ENCODE measurements at places on chromosomes 11 and 22.

DNA sequence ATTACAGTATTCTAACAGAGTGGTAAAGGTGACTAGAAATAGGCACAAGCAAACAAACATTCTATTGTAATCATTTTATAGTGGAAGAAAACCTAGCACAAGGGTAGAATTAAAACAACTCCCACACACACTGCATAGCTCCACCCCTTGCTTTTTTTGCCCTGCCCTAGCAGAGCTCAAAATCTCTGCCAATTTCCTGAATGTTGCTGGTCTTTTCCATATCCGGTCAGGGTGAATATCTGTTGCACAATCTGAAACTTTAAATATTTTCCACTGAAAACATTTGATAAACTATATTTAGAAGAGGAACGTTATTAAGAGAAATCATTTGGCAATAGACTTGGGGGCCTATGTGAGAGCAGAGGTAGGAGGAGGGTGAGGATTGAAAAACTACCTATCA lies 2.7 kb downstream of the SPA17 start:
- no peak for DNase-seq

- DNase-seq = no peak
Observed at GRCh38 chr11:73114110-73114834, 27.8 kb downstream of the FCHSD2 start.

DNA sequence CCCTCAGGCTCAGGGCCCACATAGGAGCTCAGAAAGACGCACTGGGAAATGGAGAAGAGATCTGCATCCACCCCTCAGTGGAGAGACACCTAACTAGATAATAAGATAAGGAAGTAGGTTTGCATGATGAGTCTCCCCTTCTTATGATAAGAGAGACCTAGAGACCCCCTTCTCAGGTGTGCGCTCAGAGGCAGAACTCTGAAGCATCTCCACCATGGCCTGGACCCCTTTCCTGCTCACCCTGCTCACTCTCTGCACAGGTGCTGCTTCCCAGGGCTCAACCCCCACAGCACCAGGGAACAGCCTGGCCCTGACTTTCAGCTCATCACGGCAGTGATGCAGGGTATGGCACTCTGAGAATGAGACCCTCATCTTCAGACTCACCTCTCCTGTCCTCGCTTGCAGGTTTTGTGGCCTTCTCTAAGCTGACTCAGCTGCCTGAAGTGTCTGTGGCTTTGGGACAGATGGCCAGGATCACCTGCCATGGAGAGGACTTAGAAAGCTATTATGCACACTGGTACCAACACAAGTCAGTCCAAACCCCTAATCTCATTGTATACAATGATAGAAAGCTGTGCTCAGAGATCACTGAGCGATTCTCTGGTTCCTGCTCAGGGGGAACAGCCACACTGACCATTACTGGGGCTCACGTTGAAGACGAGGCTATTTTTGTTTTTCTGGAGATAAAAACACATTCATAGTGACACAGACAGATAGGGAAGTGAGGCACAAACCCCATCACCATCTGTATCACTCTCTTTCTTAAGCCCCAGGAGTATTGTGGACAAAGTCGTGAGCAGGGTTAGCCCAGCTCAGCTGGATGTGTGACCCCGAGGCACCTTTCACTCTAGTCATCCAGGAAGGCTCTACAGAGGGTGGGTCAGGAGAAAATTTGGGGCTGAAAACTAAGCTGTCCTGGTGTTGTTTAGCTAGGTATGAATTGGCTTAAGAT lies 29.7 kb upstream of the IGLL5 start:
- no peak for DNase-seq

DNA sequence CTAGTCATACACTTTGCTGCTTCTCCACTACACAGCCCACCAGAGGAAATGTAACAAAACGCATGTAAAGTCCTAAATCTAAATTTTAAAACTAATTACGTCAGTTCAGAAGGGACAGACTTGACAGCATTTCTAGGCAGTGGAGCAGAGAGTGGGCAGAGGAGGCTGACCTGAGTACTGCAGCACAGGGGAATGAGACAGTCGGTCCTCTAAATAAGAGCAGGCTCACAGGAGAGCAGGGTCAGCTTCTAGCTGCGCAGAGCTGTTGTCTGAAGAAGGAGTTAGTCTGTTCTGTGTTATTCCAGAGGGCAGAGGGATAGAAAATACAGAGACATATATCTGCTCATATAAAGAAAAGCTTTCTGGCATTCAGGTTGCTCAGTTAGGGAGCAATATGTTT lies 40.3 kb downstream of the JHY start:
- DNase-seq = no peak

GRCh38 chr11:109963101-109963500 lies 130.1 kb upstream of the ZC3H12C start:
- no peak for DNase-seq

GRCh38 chr11:123176785-123177184 lies 18.3 kb downstream of the CLMP start:
- no peak for DNase-seq

GRCh38 chr11:134118006-134118405 lies 49.1 kb downstream of the JAM3 start:
- no peak for DNase-seq

GRCh38 chr22:19214078-19214473 lies 35.5 kb upstream of the SLC25A1 start:
- DNase-seq = no peak

GRCh38 chr22:40648386-40648785 lies 11.9 kb upstream of the MRTFA start:
- DNase-seq = no peak

- DNase-seq = no peak
Observed at GRCh38 chr11:86444981-86445380, 70.3 kb downstream of the CCDC81 start.

DNA sequence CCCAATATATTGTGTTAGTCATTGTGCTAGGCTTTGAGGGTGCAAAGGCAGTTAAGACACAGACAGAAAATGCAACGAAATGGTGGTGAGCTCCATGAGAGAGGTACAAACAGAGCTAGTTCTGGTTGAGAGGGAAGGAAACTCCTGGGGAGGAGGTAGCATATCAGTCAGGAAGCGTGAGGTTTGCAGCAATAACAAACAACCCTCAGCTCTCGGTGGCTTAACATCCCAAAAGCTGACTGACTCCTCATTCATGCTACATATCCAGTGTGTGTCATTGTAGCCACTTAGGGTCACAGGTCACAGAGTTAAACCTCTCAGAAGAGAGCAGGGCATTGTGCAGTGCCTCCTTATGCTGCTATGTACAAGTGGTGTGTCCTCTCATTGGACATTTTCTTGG lies 1.7 kb upstream of the ST14 start:
- no peak for DNase-seq

- DNase-seq = no peak
Observed at GRCh38 chr11:103696123-103696522, 340.3 kb upstream of the DDI1 start.

DNA sequence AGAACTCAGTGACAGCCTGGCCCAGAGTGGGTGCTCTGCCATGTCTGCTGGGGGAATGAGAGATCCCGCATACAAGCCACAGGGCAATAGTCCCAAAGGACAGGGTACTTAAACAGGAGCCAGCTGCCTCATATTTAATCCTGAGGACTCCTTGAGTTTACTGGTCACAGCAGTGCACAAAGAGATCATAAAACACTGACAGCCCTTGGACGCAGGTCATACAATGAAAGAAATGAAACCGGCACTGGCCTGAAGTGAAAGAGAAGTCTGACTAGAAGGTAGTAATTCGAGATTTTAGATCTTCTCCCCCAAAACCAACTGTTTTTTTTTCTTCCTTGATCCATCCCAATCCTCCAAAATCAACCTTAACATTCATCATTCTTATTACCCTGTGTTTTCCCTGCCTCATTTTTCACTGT lies 299.8 kb upstream of the SYN3 start:
- DNase-seq = no peak

DNA sequence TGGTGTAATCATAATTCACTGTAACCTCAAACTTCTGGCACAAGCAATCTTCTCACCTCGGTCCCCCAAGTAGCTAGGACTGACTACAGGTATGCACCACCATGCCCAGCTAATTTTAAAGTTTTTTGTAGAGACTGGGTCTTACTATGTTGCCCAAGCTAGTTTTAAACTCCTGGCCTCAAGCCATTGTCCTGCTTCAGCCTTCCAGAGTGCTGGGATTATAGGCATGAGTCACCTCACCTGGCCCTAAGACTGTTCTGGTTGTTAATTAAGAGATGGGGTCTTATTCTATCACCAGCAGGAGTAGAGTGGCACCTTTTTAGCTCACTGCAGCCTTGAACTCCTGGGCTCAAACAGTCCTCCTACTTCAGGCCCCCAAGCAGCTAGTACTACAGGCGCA lies 52.0 kb upstream of the DEPDC7 start:
- DNase-seq = no peak

DNA sequence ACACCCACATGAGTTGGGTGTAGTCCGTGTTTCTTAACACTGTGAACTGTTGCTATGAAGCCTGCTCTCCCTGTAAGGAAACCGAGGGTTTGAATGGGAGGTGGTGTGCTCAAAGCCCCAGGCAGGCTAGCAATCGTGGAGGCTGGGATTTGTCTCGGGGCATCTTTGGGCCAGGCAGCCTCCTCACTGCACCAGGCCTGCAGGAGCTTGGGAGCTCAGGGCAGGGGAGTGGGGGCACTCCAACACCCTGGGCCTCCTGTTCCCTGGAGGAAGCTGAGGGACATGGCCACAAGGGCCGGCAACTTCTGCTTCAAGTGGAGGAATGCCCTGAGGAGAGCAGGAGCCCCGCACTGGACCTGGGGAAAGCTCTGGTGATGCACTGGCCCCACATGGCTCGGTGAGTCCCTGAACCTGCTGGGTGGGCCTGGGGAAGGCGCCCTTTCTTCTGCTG lies 164.7 kb upstream of the B3GAT1 start:
- no peak for DNase-seq

DNA sequence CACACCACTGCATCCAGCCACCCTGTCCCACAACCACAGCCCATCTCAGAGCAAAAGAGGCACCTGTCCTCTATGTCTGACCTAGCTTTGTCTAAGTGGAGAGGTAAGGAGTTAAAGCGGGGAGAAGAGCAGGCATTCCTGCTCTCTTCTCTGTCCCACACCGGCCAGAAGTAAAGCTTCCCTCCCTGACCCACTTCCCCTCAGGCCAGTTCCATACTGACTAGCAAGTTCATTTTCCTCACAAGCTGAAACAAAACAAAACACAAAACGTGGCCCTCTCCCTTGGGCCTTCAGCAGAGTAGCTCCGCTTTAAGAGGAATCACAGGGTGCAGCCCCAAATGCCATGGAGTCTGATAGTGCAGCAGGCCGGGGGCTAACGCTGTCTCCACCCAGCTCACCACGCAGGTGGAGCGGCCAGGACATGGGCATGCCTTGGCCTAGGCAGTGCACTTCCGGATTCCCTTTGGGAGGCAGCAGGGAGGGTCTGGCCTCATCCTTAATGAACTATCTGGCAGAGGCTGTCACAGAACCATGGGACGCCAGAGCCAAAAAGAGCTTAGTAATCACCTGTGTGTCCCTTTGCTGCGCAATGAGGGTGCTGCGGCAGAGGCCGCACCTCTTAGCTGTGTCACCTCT lies 34.0 kb downstream of the FLI1 start:
- no peak for DNase-seq

DNA sequence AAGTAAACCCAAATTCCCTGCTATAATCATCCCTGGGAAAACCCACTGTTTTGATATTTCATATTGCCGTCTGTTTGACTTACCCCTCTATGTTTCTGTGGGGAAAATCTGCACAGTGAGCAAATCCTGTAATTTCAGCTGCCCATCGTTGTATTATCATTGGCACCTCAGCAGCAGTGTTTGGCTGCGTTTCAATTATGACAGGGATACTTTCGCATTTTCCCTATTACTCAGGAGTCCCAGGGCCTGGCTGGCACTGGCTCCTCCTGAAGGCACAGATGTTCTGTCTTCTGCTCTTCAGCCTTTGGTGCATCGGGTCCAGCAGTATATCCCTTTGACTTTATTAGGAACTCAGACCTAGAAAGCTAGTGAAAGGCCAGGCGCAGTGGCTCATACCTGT lies 12.2 kb upstream of the MMP12 start:
- no peak for DNase-seq

- DNase-seq = no peak
Observed at GRCh38 chr22:24950272-24950902, 2.1 kb upstream of the KIAA1671 start.

DNA sequence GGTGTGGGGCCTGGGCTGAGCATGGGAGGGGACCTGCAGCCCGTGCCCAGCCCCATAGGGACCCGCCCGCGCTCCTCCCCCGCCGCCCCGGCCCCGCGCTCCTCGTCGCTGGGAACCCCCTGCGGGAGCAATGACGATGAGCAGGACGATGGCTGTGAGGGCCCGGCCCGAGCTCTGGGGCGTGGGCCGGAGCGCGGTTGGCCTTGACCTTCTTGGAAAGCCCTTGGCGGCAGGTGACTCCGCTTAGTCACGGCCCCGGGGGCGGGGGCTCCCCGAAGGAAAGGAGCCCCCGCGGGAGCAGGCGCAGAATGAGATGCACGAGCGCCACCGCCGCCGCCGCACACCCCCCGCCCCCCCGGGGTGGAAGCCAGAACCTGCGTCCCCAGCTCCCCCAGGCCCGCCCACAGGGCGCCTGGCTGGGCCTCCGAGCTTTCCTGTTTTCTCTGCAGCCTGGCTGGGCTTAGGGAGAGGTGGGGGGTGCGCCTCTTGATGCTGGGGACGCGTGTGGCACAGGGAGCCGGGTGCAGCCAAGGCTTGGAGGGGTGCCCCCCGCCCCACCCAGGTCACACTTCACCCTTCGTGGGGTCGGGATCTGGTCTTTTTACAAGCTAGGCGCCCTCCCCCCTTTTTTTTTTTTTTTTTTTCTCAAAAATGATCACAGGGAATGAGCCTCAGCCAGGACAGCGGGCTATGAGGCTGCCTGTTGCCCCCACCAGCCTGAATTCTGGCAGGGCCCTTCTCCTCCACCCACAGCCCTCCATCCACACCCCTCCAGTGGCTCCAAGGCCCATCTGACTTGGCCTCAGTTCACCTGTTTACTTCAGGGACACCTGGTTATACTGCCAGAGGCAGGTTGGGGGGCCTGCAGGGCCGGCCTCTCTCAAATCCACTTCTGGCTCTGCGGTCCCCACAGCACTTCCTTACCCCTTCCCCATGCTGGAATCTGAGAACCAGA lies 17.9 kb downstream of the CRELD2 start:
- no peak for DNase-seq

DNA sequence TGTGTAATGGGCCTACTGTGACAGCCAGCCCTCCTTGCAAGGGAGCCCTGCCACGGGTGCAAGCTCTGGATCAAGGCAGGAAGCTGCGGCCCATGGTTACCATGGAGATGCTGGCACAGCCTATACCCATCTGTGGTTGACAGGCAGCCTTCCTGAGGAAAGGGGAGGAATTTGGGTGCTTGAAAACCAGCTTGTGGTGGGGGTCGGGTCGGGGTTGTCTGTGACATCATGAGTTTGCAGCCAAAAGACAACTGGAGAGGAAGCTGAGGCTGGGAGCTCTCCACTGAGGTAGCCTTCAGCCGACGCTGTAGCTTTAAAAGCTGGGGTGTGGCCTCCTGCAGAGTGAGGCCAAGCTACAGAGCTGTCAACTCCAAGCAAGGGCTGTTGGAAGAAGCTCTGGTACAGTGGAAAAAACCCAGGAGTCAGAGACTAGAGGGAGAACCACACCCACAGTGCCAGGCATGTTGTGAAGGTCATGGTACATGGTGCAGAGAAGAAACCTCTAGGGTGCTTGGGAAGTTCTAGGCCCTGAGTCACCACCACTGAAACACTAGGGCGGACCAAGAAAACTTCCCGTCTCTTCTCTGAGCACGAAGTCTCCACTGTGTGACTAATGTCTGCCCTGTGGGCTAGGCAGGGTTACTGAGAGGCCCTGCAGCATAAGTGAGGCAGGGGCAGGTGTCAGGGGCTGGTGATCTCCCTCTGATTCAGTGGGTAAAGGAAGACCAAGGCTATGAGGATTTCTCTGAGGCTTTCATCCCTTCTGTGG lies 10.8 kb upstream of the LDHA start:
- peak; percentile 93 for DNase-seq

- no peak for DNase-seq
Observed at GRCh38 chr11:134356656-134357544, 25.1 kb downstream of the GLB1L2 start.

- DNase-seq = no peak
Observed at GRCh38 chr22:50445880-50446707, 28.7 kb downstream of the SBF1 start.

Data from RWPE2 (cell line).